ENCODE measurements at places on chromosomes 7 and 10.
A peak's percentile ranks its signal among the peaks of the same experiment; 100 is the strongest.

DNA sequence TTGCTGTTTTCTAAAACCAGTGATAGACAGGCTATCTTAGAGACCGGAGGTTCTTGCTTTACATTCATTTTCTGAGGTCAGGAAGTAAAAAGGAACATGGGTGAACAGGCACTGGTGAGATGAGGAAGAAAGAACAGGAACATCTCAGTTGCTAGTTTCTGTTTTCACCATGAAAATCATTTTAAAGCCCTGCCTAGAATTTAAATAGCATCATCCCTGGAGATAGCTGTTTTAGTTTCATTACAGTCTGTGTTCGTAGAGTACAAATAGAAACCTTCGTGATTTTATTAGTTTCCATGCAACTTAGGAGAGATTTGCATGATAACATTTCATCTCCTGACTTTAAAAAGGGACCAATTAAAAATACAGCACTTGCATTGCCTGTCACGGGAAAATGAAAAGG, 14.7 kb downstream of the KCNMA1 start:
- DNase-seq = no peak

DNA sequence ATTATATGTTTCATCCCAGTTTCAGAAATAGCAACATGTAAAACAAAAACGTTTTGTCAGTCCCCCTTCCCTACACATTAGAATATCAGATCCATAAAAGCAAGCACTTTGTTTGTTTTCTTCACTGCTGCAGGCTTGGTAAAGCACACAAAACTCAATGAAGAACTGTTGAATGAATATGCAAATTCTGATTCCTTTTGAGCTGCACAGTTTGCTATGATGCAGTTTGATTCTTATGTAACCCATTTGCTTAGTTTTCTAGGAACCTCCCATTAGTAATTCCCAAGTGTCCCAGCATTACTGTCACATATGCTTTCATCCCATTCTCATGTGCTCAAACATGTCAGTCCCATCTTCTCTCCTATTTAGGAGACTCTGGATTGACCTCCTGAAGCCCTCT, 26.1 kb upstream of the CHCHD3 start:
- DNase-seq = no peak

GRCh38 chr7:135160098-135160857, 10.2 kb downstream of the CYREN start:
- DNase-seq = no peak

- DNase-seq = no peak
Observed at GRCh38 chr10:63155388-63156020, 22.4 kb downstream of the NRBF2 start.

- DNase-seq = no peak
Observed at GRCh38 chr7:80631421-80631820, 7.0 kb upstream of the CD36 start.

DNA sequence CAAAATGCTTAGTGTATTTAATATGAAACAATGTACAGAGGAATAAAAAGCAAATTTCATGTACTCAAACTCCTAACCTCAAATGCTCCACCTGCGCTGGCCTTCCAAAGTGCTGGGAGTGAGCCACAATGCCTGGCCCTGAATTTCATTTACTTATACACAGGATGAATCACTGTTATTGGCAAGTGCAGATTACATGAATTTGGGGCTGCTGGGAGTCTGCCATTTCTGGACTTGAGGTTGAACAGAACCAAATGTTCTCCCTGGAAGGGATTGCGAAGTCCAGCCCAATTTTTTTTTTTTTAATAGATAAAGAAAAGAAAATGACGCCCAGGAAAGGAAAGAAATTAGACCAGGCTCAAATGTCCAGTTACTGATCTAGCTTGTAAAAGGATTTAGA, 6.8 kb upstream of the CSTF2T start:
- peak; percentile 16 for DNase-seq

- DNase-seq = no peak
Observed at GRCh38 chr10:184174-184573, 48.9 kb downstream of the ZMYND11 start.

GRCh38 chr10:113080061-113080924, 130.2 kb downstream of the TCF7L2 start:
- no peak for DNase-seq

DNA sequence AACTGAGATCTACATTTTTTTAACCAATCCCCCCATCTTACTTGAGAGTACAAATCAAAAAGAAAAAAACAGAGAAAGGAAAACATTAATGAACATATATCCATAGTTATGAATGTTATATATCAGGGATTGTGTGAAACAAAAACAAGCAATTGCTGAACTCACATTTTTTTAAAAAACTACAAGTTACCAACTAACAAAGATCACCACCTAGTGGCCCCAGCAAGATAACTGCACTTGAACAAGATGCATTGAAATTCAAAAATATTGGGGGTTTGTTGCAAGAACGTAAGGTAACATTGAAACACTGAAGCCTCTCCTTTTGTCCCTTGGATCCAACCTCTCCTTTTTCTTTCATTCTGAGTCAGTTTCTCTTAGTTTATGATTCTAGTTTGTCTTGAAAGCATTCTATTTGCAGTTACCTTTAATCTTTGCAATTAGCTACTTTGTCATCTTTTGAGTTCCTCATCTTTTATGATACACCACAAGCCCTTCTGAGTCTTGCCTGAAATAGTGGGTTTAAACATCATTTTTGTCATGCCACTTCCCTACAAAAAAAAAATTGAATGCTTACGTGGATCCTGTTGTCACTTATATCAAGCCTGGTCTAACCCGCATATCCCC, 87.3 kb upstream of the TES start:
- DNase-seq = no peak

DNA sequence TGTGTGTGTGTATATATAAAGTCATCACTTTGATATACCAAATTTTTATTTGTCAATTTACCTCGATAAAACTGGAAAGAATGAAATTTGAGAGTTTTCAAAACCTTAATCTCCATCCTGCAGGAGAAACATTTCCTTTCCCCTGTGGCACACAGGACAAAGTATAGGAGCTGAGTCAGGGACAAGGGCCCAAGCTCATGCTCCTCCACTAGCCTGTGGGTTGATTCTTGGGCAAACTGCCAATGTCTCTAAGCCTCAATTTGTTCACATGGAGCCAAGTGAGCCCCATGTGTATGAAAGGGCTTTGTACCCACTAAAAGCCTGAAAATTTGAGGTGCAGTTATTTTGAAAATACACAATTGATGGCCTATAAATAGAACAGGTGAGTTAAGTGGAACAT, 60.3 kb upstream of the IL6 start:
- DNase-seq = no peak

- DNase-seq = no peak
Observed at GRCh38 chr7:77181015-77181595, 18.5 kb downstream of the FGL2 start.

GRCh38 chr10:44787480-44788075, 123.6 kb upstream of the TMEM72 start:
- DNase-seq = no peak

DNA sequence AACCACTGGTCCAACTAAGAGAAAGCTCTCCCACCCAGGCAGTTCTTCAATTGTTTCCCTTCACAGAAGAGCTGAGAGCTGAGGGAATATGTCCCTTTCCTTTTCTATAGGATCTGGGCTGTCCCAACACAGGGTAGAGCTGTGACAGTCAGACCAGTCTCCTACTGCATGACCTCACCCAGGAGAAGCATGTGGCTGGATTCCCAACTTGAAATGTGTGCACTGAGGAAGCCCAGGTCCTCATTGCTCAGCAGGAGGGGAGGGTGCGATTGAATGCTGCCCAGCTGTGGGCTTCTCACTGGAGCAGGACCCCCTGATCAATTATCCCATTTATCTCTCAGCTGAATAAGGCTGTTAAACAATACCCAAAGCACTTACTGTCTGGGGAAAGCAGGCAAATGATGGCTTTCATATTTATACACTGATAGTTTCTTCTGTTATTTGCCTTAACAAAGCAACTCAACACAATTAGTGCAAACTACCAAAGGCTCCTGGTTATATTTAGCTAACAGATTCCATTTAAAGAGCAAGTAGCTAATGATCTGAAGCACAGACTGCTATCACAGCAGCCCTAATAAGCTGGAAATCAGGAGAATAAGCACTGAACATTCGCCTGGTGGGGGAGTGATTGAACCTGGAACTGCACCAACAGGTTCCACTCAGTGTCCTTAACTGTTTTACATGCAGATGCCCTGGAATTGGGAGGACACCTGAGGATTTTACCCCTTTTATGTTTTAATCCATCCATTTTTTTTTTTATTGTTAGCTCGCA, 508.8 kb downstream of the CCSER2 start:
- no peak for DNase-seq

GRCh38 chr10:24334279-24334939, 125.5 kb downstream of the KIAA1217 start:
- DNase-seq = no peak

GRCh38 chr10:132336064-132336746, 4.2 kb downstream of the LRRC27 start:
- DNase-seq = no peak

- DNase-seq = no peak
Observed at GRCh38 chr10:101545898-101546297, 42.2 kb downstream of the POLL start.

- no peak for DNase-seq
Observed at GRCh38 chr10:133401981-133402725, 8.2 kb downstream of the MTG1 start.

Measured in occipital lobe (tissue), 3 donors.